ENCODE measurements at places on chromosomes 3 and 15. TPM values are rescaled to one million over a fixed set of nuclear protein-coding genes. Genes with fewer than 3 reads are reported as not detected.

- peak; percentile 50 for DNase-seq
These were observed 324.5 kb downstream of the TBL1XR1 start for GRCh38 chr3:176872771-176873209.

DNA sequence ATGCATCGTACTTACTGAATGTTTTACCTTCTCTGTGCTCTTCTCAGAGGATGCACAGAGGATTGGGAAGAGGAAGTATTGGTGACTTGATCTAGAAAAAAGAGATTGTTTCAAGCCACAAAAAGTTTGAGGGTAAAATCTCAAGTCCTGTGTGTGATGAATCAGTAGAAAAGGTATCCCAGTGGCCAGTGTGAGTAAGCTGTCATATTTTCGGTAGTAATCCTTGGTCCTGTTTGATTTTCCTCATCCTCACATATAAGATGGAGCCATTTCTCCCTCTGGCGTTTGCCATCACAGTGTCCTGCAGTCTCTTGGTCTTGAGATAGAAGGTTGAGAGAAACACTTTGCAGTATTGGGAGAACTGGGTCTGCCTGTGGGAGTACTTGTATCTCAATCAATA is 166.8 kb downstream of the LPP start:
- no peak for DNase-seq

DNA sequence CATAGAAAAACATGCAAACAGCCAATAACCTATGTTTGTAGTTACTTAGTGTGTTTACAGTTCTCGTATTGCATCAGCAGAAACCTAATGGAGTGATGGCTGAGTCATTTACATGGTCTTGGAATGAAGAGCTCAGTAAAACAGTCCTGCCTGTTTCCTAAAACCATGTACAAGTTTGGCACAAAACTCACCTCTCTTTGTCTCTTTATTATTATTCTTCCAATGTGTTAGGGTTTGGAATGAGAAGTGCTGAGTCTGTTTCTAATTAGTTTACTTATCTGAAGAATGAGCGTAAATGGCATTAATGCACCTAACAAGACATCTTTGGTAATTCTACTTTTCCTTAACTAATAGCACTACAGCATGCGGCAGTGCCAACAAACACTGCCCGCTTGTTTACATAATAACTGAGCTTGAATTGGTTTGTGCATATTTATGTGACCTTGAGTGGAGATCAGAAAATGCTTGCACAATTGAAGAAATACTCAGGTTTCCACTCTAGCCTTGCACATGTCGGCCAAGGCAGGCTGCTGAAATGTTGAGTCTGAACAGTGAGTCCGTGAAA is 385.4 kb upstream of the SEMA6D start:
- no peak for DNase-seq

DNA sequence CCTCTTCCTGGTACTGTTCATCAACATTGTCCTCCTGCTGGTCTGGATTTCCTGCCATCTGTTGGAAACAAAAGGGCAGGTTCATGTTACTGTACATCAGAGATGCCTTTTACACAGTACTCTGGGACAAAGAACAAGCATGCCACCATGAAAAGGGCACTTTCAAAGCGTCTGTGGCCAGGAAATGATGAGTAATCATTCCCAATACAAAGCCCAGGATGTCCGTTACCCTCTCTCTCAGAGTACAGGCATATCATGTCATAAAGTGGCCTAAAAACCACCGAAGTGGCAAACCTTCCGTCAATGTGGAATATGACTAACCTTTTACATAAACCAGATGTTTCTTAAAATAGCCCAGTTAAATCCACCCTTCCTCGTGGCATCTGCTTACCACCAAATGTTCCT is 71.2 kb downstream of the GOLIM4 start:
- DNase-seq, result no peak

GRCh38 chr3:183801601-183802000 is 23.8 kb downstream of the MAP6D1 start:
- no peak for DNase-seq

DNA sequence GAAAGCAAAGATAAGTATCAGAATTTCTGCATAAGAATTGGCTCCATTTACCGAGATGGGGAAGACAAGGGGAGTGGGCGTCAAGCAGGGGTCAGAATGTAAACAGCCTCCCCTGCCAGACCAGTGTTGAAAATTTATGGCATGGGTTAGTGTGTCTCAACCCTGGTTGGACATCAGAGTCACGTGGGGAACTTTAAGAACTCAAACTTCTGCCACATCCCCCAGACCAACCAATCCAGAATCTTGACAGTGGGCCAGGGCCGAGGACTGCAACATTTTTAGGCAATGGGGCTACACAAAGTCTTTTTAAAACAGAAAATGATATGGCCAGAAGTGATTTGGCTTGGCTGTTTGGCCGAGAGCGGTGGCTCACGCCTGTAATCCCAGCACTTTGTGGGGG is 14.3 kb upstream of the MASP1 start:
- DNase-seq, result no peak

DNA sequence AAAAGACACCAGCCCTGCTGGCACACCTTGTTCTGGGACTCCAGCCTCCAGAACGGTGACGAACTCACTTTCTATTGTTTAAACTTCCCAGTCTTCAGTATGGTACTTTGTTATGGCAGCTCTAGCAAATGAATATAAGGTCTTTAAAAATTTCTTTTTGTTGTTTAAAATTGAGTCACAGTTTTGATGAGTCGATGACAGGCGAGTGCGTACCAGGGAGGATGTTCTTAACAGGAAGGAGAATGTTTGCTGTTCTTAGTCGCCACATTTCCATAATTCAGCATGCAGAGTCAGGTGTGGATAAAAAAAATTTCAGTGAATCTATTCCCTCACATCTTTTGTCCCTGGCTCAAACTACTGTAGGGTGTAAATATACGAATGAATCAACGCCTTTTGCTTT is 12.4 kb downstream of the DNASE1L3 start:
- DNase-seq, result no peak

The SLC7A14 gene
- total RNA-seq, result 0.75 TPM

The ZNF619 gene
- total RNA-seq, result 4.6 TPM

The CLDN18 gene
- not detected for total RNA-seq

The PARP14 gene
- total RNA-seq, result 41.2 TPM
